ENCODE measurements at places on chromosomes 12 and 14.

DNA sequence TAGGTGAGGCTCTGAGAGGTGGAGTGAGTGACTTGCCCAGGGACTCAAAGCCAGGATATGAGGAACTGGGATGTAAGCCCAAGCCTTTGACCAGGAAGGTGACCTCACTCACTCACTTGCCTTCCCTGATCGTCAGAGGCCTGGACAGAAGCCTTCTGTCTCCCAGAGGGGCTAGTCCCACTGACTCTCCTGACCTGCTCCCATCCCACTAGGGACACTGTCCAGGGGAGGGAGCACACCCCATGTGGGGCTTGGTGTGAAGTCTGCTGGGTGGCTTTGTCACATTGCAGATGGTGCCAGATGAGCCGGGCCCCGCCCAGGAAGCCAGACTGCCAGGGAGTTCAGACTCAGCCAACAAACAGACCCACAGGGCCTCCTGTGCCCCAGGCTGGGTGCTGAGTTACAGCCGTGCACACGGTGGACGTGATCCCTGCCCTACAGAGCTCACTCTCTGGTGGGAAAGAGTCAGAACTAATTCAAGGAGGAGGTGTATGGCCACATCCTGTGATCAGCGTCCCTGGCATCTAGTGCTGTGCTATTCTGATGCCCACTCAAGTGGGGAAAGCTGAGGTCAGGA lies 28.3 kb downstream of the MMAB start:
- DNase-seq: no peak

DNA sequence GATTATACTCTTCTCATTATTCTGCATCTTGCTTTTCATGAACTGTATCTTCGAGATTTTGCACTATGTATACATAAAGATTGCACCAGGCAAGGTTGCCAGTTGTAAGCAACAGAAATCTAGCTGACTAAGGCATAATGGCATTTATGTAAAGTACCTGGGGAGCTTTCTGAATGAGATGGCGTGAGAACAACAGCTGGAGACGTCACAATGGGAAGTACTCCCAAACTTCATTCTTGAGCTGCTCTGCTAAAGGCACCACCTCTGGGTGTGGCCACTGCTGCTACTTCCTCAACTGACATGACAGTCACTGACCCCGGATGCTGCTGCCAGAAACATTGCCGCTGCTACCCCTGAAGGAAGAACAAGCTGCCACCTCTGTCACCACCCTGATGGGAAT lies 220.7 kb downstream of the NOVA1 start:
- no peak for DNase-seq

- no peak for DNase-seq
These were observed 64.7 kb upstream of the RFLNA start for GRCh38 chr12:124230117-124230757.

DNA sequence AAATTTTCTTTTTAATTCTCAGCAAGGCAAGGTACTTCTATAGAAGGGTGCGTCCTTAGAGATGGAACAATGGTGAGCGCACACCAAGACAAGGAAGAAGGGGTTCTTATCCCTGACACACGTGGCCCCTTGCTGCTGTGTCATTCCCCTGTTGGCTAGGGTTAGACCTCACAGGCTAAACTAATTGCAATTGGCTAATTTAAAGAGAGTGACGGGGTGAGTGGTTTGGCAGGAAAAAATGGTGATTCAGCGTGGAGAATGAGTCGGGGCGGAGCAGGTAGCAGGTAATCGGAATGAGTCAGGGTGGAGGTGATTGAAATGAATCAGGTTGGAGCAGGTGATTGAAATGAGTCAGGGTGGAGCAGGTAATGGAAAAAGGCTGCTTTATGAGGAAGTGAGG lies 36.3 kb upstream of the HECTD1 start:
- no peak for DNase-seq

GRCh38 chr12:63844391-63845341 lies at the start of gene SRGAP1:
SRGAP1 (plus strand) TSS chr12:63844700; CDS start chr12:63844817, 117 bp downstream.
- no peak for DNase-seq

- no peak for DNase-seq
These were observed 226.8 kb downstream of the NUAK1 start for GRCh38 chr12:105911966-105912365.

- no peak for DNase-seq
These were observed 6.0 kb downstream of the SYT1 start for GRCh38 chr12:78870539-78870938.

- no peak for DNase-seq
These were observed 100.2 kb downstream of the TTC7B start for GRCh38 chr14:90715993-90716392.

GRCh38 chr14:61211476-61212255 lies 69.5 kb downstream of the TMEM30B start:
- no peak for DNase-seq

- no peak for DNase-seq
These were observed 73.7 kb downstream of the BBS10 start for GRCh38 chr12:76274420-76275083.

- no peak for DNase-seq
These were observed 276.1 kb upstream of the BTG1 start for GRCh38 chr12:92421701-92422100.

DNA sequence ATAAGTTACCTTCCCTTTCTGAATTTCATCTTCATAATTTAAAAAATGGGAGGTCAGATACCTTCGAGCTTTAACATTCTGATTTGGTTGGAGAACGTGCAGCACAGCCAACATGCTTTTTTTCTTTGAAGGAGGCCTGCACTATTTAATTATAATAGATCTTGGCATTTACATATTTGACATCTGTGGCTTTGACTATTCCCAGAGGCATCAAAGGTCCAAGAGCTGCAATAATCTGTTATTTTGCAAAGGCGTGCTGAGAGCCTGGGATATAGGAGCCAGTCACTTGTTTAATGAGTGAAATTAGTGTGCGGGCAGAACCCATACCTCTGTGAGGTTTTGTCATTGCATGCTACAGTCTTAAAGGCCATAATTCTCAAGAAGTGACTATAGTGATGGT lies 26.4 kb downstream of the SLC8A3 start:
- no peak for DNase-seq

GRCh38 chr12:55685671-55686070 lies 22.0 kb downstream of the ITGA7 start:
- DNase-seq: no peak

GRCh38 chr12:81257947-81258551 lies 180.2 kb downstream of the ACSS3 start:
- no peak for DNase-seq

DNA sequence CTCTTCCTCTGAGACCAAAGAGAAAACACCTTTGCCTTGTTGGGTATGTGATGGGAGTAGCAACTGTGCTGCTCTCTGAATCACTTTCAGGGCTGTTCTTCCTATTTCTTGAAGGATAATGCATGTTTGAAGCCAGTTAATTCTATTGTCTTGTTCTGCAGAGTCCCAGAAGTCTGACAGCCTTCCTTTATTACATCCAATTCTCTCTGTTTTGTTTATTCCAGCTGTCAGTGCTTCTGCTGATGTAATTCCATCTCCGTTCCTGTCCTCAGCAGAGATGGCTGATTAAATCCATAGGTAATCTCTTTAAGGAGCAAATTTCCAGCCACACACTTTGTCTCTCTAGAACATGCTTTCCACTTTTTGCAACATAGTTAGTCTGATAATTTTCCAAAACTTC lies 59.7 kb downstream of the MGAT4C start:
- no peak for DNase-seq

- DNase-seq: no peak
These were observed 3.0 kb upstream of the MAP3K9 start for GRCh38 chr14:70812124-70812818.

All from AG04449 (cell line).